ENCODE measurements at places on chromosomes 7 and 10. TPM values are rescaled to one million over a fixed set of nuclear protein-coding genes. Genes with fewer than 3 reads are reported as not detected.

DNA sequence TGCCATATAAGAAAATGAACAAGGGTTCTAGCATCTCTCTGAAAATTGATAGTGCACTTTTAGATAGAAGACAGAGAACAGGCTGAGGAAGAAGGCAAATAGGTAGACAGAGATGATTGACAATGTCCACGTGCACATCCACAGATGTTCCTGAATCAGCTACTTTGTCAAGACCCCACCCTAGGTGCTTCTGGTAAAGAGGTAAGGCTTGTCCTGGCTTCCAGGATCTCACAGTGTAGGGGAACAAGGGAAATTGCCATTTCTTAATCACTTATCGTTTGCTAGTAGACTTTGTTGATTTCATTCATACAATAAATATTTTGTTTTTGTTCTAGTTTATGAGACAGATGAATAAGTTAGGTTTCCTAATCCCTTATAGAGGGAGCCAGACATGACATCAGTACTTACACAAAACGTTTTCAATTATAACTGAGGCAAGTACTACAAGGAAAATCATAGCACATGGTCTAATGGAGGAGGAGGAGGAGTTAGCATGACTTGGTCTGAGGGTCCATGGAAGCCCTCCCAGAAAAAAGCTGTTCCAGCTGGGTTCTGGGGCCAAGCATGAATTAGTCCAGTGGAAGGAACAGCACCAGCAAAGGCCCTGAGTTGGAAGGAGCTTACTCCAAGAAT is 115.9 kb upstream of the ARID5B start:
- no peak for DNase-seq

- no peak for DNase-seq
Measured at GRCh38 chr7:148524479-148525224, 65.9 kb upstream of the C7orf33 start.

Gene C7orf33
- total RNA-seq: not detected

DNA sequence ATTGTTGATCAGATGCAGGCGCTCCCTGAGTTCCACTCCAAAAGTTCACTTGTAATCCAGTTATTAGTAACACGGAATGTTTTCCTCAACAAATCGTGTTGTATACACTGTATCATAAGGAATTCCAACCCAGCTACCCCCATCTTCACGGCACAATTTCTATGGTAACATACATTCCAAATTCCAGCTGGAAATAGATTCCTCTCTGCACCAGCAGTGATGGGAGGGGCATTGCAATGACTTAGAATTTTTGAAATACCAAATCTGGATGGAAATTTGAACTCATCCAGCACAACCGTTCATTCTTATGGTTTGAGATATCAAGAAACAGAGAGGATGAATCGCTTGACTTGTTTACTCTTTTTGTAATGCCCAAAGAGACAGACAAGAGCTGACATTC is 38.9 kb upstream of the RHEB start:
- no peak for DNase-seq

Gene FLNC
- total RNA-seq: 257 TPM

All from left cardiac atrium (tissue), 4 donors.